NCI-H2227 treated with DMSO at 0.1 percent for 48 hours (cell line): ENCODE measurements at places on chromosomes 6 and 20.

DNA sequence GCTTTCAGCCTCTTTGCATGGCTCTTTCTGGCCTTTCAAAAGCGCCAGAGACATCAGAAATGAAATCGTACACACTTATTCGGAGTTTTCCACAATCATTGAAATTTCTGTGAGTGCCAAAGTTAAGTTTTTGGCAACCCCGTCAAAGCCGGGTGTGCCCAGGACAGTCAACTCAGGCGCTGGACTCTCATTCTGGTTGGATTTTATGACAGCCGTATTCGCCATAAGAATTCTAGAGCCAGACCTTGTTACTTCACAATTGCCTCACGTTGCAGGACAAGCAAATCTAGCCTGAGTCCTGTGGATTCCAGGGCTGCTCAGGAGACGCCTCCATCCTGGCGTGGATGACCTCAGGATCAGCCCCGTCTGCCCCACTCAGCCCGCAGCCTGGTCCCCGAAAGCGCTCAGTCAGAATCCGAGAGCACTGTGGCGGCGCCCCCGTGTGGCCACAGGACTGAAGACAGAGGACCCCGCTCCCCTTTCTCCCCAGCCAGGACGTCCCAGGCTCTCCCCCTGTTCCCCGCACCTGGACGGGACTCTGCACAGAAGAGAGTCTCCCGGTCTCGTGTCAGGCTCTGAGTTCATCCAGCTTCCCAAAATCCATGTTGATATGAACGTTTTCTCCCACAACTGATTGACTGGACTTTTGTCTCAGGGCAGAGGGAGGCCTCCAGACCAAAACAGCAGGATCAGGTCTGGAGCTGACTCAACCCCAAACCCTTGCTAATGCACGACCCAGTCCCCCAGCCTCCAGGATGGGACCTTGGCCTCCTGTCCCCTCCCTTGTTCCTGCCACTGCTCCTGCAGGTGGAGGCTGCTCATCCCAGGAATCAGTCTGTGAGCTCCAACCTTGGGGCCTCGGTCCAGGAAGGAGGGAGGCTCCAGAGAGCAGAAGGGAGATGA, 38.2 kb downstream of the MICA start:
- DNase-seq: no peak

GRCh38 chr20:1392693-1393506, at the start of gene FKBP1A:
FKBP1A (minus strand) TSS chr20:1393054; CDS start chr20:1392998, 56 bp downstream.
- peak; percentile 74 for DNase-seq

GRCh38 chr6:110404607-110405006, 10.8 kb downstream of the DDO start:
- DNase-seq: no peak

GRCh38 chr6:24822696-24823095, 24.0 kb upstream of the ARMH2 start:
- DNase-seq: no peak

GRCh38 chr6:119720160-119720559, 370.6 kb upstream of the MAN1A1 start:
- no peak for DNase-seq

GRCh38 chr6:15672291-15672690, 9.5 kb upstream of the DTNBP1 start:
- DNase-seq: no peak

DNA sequence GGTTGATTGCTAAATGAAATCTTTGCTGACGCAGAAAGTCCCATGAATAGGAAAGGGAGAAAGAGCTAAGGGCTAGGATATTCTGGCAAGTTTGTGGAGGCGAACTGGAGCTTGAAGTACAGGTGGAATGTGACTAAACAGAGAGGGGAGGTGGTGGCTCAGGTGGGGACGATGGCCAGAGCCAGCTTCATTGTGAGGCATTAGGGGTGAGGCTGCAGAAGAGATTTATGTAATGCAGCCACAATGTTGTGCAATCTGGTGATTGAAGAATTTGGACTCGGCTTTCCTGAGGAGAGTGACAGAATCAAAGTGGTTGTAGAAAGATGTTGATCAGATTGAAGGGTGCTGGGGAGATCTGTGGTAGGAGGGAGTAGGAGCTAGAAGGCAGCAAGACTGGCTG, 42.9 kb upstream of the SPACA1 start:
- DNase-seq: no peak

DNA sequence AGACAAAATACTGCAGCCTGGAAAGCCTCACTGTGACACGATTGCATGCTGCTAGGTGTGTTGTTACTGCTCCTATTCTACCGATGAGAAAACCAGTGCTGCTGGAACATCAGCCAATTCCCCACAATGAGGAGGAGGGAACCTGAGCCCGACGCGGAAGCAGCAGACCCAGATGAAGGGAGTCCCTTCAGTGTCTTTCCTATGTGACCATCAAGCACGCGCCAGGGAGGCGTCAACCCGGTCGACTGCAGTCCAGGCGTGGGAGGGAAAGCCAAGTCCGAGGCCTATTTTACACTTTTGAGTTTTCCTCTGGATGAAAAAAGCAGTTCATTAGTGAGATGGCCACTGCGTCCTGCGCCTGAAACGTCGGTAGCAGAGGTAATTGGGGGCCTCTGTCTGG, 63.3 kb downstream of the STK35 start:
- no peak for DNase-seq

- no peak for DNase-seq
Measured at GRCh38 chr6:13419422-13420195, 67.8 kb downstream of the GFOD1 start.
